Activated CD4-positive, alpha-beta T cell treated with anti-CD3 and anti-CD28 coated beads, Interleukin-2, amount 50 U/mL, for 24 hours (primary cell): ENCODE measurements at places on chromosomes 2 and 18.

DNA sequence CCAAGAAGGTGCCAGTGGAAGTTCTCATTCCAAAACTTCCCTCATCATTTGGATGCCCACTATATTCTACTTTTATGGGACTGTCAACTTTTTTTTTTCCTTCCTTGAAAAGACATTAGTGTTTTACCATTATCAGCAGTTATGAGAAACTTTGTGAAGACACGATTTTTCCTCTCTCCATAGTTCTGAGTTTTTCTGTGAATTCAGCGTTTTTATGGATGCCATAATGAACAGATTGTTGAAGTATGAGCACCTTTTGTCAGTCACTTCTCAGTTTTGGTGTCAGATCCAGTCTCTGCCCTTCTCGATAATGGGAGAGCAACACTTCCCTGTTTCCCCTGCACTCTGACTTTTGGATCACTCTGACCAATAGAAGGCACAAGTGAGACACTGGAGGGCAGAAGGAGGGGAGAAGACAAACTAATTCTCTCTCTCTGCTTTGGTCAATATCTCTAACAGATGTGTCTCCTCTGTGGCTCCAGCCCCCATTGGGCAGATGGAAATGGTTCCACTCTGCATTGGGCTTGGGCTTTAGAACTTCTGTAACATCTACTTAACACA lies 53.5 kb upstream of the FN1 start:
- no peak for DNase-seq

DNA sequence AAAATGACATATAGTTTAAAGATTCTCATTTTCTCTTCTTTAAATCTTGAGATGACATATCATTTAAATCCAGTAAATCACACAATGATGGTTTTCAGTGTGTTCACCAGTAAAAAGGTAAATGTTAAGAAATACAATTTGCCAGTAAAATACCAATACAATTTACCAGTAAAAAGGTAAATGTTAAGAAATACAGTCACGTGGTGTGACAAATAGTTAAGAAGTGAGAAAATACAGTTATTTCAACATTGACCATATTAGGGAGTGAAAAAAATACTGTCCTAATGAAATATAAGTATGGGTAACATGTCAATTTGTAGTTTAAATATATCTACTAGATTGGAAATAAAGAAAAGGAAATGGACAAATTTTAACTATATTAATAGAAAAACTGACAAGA lies 80.5 kb downstream of the DLGAP1 start:
- DNase-seq = no peak

DNA sequence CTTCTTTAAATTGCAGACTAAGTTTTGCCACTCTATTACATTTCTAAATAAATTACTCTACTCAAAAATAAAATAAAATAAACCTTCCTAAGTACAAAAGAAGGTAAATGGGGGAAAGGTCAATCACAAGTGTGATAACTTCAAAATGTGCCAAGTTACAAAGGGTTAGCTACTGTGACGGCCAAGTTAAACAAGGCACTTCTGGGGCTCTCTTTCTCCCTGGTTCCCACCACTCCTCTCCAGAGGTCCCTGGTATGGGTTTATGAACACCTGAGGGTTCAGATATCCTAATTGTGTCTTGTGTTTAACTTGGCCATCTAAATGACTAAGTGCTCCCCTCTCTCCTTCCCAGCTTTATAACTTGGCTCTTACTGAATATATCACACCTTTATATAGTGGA lies 5.4 kb downstream of the ZNF521 start:
- no peak for DNase-seq

DNA sequence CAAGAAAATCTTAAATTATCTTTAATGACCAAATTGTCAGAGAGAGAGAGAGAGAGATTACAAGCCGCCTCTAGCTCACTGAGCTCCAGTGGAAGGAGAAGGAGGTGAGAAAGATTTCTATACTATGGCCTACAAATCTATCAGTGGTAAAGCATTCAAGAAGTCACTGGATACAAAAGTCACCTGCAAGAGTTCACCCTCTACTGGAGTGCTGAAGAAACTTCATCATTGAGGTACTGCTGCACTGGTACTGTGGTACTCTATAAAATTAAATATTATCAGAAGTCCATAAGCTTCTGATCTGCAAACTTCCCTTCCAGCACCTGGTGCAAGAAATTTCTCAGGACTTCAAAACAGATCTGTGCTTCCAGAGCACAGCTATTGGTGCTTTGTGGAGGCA lies 48.3 kb upstream of the AGPS start:
- DNase-seq = no peak

DNA sequence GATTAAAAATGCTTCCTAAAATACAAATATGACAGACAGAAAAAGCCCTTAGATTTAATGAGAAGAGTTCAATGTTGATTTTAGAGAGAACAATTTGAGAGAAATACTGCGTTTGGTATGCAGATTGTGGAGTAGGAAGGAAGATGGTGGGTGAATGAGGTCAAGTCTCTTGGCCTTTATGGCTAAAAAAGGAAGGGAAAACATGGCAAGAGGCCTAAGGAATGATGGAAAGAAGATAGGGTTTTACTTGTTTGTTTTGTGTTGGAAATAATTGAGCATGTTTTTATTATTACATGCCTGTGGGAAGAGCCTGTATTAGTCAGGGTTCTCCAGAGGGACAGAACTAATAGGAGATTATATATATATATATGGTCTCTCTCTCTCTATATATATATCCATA lies 318.1 kb downstream of the TRIB2 start:
- no peak for DNase-seq

DNA sequence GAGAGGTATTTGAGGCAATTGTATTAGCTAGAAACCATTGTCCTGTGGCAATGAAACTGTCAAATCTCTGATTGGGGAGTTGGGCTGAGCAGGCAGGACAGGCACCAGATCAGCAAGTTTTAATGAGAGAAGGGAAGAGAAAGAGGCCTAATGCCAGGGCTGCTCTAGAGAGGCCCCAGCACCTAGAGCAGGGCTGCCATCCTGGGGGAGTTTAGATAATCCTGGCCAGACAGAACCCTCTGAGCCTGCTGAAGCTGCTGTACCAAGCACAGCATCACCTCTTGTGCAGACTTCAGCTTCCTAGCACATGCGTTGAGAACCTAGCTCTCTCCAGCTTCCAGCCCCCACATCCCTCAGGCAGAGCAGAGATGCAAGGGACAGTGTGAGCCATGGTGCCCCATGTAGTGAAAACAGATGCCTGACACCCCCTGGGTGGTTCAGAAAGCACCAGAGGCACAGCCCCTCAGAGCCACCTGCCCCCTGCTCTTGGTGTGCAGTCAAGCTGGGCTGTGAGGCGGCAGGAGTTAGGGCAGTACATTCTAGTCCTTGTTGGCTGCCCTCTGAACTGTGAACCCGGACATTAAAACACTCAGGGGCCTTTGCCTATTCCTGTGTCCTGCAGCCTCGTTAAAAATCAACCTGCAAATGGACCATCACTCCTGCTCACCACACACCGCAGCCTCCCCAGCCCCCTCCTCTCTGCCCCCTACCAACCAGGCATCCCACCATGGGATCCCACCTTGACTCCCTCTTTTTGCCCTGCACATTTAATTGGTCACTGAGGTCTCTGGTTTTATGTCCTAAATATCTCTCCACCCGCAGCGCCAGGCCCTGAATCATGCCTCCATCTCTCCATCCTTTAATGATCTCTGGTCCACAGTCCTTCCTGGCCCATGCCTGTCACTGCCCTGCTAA lies 52.7 kb downstream of the ADD2 start:
- no peak for DNase-seq

GRCh38 chr2:64207573-64207972 lies 63.4 kb upstream of the PELI1 start:
- DNase-seq = no peak

DNA sequence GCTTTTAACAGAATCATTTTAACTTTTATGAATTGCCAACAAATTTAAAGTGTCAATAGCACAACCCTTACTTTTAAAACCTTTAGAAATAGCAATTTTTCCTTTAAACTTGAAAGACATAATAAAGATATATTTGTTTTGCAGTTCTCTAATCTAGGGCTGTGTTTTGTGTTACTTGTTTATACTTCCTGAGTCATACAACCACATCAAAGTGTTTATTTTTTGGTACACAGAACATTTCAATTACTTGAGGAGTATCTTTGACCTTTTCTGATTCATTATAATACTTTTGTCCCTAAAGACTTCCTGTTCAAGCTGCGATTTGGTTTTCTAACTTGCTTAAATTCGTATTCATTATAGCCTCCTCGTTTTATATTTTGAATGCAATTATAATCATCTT lies 21.8 kb downstream of the TYW5 start:
- DNase-seq = no peak

GRCh38 chr2:10274376-10274775 lies 28.3 kb upstream of the HPCAL1 start:
- no peak for DNase-seq

DNA sequence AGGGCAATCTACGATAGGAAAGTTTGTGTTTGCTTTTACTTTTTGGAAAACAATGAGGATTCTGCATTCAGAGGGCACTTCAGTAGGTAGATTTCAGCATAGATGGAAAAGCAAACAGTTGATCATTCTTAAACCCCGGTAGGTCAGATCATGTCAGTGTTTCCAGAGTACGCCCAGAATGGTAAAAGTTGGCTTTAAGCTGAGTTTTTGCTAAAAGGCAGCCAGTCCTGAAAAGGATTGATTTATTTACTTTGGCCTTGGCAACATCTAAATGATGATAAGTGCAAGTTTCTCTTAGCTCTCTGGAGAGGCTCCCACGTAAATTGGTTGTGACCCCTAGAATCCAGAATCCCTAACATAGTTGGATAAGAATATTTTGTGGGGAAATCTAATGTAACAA lies 168.0 kb downstream of the DIS3L2 start:
- no peak for DNase-seq

DNA sequence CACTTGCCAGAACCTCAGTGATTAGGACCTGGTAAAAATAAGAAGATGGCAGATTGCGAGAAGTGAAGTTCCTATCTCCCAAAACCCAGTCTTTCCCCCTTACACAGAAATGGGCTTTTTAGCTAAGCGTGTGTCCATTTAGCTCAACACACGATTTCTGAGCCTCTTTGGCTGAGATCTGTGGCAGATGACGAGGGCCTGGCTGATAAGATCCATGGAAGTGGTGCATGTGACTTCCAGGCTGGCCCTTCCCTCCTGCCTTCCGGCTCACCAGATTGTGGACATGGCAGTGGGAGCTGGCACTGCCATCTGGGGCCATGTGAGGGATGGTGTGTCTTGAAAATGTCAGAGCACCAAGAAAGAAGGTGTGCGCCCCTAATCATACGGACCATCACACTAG lies 41.0 kb upstream of the ZFP36L2 start:
- DNase-seq = no peak

DNA sequence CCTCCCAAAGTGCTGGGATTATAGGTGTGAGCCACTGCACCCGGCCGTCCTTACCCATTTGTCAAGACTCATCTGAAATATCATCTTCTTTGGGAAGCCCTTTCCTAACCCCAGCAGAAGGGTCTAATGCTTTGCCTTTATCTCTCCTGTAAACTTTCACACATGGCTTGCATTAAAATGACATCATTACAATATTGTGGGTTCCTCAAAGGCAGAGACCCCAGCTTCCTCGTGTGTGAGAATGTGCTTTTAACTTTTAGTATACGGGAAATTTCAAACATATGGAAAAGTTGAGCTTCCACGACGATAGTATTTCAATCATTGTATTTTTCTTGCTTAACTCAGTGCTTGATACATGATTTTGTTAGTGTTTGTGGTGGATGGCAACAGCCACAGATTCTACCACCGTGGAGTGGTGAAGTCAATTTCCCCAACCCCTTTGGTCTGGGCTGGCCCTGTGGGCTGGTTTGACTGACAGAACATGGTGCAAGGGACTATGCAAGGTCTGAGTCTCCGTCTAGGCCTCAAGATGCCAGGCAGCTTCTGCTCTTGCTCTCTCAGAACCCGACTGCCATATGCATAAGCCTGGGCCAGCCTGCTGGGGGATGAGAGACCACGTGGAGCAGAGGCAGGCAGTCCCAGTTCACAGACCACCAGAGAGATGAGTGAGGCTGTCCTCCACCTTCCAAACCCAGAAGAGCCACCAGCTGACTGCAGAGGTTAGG lies 39.9 kb downstream of the NGEF start:
- no peak for DNase-seq

DNA sequence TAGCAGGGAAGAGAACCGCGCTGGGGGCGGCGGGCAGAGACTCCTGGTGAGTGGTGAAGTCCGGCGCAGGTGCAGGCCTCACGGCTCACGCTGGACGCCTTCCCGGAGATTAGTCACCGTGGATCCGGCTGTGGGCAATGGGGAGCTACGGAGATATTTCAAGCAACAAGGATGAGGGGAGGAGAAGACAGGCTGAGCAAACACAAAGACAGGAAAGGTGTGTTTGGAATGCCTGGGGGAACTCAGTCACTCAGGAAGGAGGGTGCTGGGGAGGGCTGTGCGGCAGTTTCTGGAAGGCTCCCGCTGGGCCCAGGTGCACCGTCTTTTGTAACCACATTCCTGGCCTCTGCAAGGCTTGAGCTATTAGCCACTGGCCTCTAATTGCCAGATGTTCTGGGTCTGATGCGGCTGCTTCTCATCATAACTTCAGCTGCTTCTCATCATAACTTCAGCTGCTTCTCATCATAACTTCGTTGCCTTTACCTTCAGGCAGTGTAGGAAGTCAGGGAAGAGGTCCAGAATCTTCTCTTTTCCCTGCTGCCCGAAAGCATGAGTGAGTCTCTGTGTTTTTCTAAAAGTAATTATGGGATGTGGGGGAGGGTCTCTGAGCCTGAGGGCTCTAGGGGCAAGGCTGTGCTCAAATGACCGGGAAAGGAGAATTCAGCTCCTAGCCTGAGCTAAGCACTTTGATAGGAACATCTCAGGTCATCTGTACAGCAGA lies 118.9 kb downstream of the PXDN start:
- DNase-seq = no peak

GRCh38 chr2:58047373-58047935 lies 848 bp downstream of the VRK2 start:
- no peak for DNase-seq

DNA sequence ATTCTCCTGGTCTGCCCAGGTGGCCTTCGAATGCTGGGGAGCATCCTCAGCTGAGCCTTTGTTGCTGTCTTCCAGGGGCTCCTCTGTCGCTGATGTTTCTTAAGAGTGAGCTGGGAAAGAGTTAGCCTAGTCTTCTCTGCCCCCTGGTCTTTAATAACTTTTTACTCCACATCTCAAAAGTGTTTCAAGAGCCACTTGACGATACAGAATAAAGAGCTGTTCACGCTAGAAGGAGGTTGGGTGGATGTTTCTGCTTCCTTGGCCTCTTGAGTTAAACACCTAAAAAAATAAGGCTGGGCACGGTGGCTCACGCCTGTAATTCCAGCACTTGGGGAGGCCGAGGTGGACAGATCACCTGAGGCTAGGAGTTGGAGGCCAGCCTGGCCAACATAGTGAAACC lies 2.8 kb upstream of the BUB1 start:
- no peak for DNase-seq

- DNase-seq = no peak
Measured at GRCh38 chr2:21161832-21162614, 38.3 kb downstream of the TDRD15 start.

- DNase-seq = no peak
Measured at GRCh38 chr2:3113769-3114168, 263.8 kb downstream of the EIPR1 start.
